PC-3 (cell line): ENCODE measurements at places on chromosomes 16 and 17.

- DNase-seq: no peak
These were observed 6.5 kb downstream of the TMEM204 start for GRCh38 chr16:1539720-1540555.

GRCh38 chr16:7185689-7186088 is 147.0 kb upstream of the RBFOX1 start:
- DNase-seq: peak; percentile 27

DNA sequence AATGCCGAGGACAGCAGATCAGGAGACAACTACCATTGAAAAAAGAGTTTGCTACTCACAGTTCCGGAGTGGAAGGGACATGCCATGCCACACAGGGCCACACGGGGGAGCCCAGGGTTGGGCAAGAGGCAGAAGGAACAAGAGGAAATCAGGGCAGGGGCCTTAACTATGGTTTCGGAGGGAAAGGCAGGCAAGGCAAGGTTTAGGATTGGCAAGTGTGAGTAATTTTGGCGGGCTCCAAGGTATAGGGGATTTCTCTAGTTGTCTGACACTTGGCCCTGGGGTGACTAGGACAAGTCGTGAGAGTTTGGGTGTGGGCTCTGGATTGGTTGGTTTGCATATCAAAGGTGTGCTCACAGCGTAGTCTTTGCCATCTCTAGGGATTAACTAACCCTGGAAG is 27.0 kb upstream of the NTN1 start:
- peak; percentile 38 for DNase-seq

DNA sequence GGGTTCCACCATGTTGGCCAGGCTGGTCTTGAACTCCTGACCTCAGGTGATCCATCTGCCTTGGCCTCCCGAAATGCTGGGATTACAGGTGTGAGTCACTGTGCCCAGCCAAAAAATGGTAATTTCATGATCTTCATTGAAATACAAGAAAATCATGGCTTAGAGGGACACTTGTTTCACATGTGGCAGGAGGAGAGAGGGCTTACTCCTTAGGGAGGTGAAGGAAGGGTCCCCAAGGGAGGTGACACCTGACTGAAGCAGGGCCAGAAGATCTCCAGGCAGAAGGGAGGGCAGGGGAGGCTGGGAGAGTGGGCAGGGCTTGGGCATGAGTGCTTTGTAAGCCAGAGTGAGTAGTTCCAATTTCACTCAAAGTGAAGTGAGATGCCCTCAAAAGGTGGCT is 20.0 kb upstream of the ITGAX start:
- no peak for DNase-seq

DNA sequence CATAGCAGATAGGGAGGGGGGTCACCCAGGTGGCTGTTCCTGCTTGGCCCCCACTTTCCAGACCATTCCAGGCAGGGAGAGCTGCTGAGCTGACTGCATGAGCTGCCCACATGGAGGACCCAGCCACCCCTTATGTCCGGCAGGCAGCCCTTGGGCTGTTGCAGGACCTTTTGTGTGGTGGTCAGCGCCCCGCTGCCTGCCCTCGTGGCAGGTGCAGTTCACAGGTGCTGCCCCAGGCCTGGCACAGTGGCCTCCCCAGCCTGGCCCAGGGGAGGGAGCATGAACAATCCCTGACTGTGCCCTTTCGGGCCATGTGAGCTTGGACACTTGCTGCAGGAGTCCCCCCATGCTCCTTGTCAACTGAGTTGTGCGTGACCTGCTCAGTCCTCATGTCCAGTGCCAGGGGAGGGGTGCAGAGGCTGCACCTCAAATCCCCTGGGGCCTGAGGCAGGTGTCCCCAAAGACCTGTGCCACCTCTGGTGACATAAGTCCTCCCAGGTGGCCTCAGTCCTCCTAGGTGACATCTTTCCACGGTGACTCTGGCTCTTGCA is 8.6 kb downstream of the TBC1D26 start:
- DNase-seq: no peak

- DNase-seq: peak; percentile 9
These were observed 994 bp downstream of the IGFBP4 start for GRCh38 chr17:40443988-40444899.

DNA sequence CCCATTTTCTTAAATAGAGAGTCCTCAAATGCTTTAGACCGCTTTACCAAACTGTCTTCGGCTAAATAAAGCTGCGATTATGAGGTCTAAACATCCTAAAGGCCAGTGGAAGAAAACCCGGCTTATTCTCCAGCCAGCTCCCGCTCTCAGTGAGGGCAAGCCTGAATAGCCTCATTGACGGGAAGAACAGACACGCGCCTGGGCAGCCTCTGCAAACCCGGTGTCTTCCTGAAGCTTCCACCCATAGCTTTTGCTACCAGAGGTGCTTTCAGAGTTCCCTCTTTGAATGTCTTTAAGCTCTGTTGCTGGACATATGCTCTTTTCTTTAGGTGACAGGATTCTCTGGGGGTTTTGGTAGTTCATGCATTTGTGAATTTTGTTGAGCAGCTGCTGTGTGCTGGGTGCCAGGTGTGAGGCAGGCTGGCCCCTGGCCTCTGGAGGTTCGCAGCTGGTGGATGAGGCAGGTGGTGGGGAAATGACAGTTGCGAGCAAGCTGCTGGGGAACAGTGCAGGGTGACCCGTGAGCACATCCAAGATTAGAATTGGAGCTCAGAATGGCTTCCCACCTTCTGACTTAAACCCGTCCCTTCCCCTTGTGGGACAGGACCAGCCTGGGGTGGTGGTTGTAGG is 44.7 kb downstream of the CRISPLD2 start:
- DNase-seq: no peak

DNA sequence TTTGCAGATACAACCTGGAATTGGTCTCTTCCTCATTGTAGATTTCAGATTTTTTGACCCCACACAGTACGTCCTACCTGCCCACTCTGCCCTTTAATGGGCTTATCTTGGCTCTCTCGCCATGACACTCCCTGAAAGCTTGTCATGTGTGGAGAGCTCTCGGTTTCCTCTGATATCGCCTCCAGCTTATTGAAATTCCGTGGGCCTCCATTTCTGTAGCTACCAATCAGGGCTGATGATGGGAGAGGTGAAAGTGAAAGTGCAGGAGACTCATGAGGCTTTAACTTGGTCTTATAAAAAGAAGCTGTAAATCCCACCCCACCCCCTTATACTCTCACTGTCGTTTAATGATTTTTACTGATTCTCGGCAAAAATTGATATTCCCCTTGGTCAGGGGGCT is 17.7 kb downstream of the HOXB1 start:
- DNase-seq: no peak

GRCh38 chr16:17302214-17302613 is 168.5 kb downstream of the XYLT1 start:
- DNase-seq: no peak

GRCh38 chr17:15469260-15469659 is 1.8 kb upstream of the CDRT4 start:
- no peak for DNase-seq

- peak; percentile 86 for DNase-seq
These were observed 18.5 kb upstream of the ALDH3A1 start for GRCh38 chr17:19766421-19767270.

- no peak for DNase-seq
These were observed 503.9 kb downstream of the CDH11 start for GRCh38 chr16:64617836-64618476.

- DNase-seq: no peak
These were observed 9.4 kb downstream of the CD300LF start for GRCh38 chr17:74703311-74703710.

GRCh38 chr16:6698548-6698947 is 634.1 kb upstream of the RBFOX1 start:
- DNase-seq: no peak

DNA sequence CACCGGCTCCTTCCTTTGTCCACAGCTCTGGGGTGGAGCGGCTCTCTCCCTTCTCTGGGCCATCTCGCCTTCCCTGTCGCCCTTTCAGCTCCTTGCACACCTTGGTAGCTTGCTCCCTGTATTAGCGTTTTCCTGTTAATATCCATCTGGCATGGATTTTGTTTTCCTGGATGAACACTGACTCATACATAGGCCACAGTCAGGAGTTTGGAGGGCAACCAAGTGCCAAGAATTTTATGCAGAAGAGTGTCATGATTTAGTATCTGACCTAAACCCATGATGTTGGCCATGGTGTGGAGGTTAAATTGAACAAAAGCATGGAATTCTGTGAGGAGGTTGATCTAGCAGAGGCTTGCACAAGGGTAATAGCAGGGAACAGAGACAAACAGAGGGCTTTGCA is 180.9 kb downstream of the AIPL1 start:
- peak; percentile 67 for DNase-seq

DNA sequence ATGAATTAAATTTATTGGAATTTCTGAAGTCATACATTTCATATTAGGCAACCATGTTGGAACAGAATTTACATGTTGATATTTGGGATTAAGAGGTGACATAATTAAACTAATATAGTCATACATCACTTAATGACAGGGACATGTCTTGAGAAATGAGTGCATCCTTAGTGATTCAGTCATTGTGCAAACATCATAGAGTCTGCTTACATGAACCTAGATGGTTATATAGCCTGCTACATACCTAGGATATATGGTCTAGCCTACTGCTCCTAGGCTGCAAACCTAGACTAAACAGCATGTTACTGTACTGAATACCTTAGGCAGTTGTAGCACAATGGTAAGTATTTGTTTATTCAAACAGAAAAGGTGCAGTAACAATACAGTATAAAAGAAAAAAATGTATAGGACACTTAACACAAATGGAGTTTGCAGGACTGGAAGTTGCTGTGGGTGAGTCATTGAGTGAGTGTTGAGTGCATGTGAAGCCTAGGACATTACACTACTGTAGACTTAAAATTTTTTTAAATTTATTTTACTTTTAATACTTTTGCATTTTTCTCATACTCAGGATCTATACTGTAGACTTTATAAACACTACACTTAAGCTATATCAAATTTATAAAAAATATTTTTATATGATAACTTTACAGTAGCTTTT is 85.6 kb downstream of the OMG start:
- peak; percentile 25 for DNase-seq

DNA sequence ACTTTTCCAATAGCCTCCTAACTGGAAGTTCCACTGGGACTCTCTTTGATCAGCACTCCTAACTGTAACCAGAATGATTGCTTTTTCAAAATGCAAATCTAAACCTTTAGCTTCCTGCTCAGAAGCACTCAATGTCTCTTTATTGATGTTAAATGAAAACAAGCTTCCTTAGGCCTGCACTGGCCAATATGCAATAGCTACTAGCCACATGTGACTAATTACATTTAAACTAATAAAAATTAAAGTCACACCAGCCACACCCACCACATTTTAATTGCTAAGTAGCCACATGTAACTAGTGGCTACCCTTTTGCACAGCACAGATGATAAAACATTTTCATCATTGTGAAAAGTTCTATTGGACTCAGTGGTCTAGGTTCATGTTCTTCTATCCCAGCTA is 31.8 kb downstream of the FAM20A start:
- DNase-seq: no peak

GRCh38 chr16:53947642-53948041 is 243.7 kb downstream of the FTO start:
- DNase-seq: no peak

DNA sequence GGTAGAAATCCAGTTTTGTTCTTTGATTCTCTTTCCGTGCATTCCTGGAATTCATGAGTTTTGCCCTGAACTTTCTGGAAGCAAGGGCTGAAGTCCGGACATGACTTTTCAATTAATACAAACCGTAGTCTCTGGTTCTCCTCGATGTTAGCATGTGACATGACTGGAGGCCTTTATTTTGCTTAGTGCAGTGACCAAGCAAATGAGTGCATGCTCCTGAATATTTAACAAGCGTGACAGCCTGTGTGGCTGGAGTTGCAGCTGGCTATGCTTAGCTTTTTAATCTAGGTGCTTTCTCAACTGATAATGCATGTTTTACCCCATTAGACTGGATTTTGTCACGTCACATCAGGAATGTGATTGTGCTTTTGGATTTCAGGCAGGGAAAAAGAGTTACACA is 302.1 kb downstream of the MAP2K6 start:
- DNase-seq: no peak

DNA sequence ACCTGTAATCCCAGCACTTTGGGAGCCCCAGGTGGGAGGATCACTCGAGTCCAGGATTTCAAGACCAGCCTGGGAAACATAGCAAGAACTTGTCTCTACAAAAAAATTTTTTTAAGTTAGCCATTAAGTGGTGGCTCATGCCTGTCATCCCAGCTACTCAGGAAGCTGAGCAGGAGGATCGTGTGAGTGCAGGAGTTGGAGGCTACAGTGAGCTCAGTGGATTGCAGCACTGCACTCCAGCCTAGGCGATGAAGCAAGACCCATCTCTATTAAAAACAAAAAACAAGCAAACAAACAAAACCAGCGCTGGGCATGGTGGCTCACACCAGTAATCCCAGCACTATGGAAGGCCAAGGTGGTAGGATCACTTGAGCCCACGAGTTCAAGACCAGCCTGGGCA is 38.0 kb downstream of the HEATR3 start:
- no peak for DNase-seq

DNA sequence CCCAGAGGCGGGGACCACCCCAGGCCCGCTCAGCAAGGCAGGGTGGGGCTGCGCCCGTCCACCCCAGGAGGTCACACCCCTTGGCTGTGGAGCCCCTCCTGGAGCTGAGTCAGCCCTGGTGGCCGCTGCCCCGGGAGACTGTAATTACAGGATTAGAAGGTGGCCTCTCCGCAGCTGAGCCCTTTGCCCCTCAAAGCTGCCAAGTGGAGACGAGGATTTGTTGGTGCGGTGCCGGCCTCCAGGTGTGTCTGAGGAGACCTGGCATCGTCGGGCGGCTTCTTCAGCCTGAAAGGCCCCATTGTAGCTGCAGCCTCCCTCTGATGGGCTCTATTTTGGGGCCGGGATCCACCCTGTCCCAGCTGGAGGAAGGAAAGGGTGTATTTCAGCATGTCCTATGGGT is 22.7 kb upstream of the SPNS2 start:
- DNase-seq: no peak

- DNase-seq: peak; percentile 23
These were observed 91.1 kb downstream of the ASIC2 start for GRCh38 chr17:33202021-33202420.

GRCh38 chr16:87008664-87009063 is 308.5 kb downstream of the C16orf95 start:
- no peak for DNase-seq

GRCh38 chr16:6966925-6967324 is 365.7 kb upstream of the RBFOX1 start:
- no peak for DNase-seq

GRCh38 chr17:29642171-29642611 is 19.5 kb upstream of the CORO6 start:
- DNase-seq: no peak

GRCh38 chr16:11023262-11024039 is 79.1 kb downstream of the CLEC16A start:
- no peak for DNase-seq
